NCI-H1417 treated with DMSO at 0.1 percent for 48 hours (cell line): ENCODE measurements at places on chromosomes 11 and 22.
A peak's percentile ranks its signal among the peaks of the same experiment; 100 is the strongest.

DNA sequence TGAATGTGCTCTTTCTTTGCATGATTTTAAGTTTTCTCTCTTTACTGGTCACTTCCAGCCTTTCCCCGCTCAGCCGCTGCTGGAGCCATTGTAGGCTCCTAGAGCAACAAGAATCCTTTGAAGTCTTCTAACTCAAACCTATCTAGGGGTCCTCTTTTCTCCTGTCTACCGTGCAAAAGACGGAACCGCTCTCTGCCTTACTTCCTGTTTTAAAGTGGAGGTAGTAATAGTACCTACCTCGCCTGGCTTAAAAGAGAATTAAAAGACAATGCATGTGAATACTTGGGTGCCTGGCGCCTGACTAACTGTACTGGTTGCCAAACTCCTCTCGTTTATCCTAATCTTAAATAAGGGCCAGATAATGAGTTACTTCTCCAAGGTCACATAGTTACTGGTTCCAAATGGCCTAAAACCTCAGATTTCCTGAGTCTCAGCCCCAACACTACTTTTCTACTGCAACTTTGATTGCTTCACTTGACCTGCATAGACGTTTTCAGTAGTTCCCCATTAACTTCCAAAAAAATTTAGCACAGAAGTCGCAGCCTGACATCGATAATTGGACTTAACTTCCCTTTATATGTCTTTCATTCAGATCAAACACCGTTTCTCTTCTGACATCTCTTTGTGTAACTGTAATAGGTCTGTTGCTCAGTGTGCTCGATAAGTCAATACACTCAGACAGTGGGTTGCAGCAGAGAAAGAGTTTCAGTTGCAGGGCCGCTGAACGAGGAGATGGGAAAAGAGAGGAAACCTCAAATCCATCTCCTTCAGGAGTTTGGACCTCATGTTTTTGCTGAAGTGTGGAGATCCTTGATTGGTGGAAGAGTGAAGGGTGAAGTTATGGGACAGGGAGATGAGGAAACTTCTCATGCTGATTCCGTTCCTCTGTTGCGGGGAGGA, 891 bp downstream of the SAMM50 start:
- DNase-seq: no peak

DNA sequence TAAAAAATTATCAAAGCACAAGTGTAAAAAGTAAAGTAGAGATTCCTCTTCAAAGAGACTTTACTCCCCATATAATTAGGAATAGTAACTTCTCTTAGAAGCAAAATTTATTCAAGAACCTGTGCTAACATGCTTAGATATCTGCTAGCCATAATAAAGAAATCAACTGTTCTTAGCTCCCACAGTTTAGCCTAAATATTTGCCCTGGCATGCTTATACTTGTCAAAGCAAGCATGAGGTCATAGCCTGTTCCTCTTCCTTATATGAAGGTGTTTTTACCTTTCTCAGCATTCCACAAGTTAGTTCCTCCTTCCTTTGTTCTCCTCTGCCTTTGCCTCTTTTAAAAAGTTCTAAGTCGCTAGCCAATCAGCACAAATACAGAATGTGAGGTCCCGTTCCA, 30.3 kb downstream of the RIC3 start:
- DNase-seq: no peak

- no peak for DNase-seq
These were observed 820.5 kb downstream of the BRD1 start for GRCh38 chr22:49007013-49007653.

GRCh38 chr11:96257972-96258934, 84.7 kb downstream of the MAML2 start:
- no peak for DNase-seq

GRCh38 chr11:61718046-61718531, 34.3 kb upstream of the MYRF start:
- no peak for DNase-seq

GRCh38 chr11:128262463-128263345, 324.7 kb downstream of the ETS1 start:
- DNase-seq: no peak

GRCh38 chr11:27002838-27003237, 8.9 kb downstream of the FIBIN start:
- no peak for DNase-seq

DNA sequence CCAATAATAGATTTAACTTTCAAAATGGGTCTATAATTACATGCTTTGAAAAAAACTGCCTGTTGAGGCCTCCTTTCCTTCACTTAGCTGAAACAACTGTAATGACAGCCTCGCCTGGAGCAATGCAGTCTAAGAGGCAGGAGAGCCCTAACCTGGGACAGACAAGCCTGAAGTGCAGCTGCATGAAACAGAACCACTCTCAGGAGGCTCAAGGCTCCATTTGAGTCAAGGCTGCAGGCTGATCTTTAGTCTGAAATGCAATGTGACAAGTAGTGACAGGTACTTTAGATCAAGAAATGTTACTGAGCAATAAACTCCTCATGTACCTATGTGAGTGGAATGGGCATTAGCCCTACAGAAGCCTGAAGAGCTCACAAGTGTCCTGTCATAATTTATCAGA, 414.0 kb upstream of the LUZP2 start:
- DNase-seq: no peak

DNA sequence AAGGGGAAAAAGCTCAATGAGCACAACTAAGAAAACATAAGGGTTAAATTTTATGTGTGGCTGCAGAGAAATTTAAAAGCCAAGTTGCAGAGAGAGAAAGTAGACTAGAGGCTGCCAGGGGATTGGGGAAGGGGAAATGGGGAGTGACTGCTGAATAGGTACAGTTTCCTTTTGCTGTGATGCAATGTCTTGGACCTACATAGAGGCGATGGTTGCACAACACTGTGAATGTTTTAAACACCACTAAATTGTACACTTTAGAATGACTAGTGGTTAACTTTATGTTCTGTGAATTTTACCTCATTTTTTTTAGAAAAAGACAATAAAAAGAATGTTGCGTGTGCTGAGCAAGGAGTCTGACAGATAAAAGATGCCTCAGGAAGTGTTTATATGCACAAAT, 36.5 kb downstream of the TENM4 start:
- DNase-seq: no peak

DNA sequence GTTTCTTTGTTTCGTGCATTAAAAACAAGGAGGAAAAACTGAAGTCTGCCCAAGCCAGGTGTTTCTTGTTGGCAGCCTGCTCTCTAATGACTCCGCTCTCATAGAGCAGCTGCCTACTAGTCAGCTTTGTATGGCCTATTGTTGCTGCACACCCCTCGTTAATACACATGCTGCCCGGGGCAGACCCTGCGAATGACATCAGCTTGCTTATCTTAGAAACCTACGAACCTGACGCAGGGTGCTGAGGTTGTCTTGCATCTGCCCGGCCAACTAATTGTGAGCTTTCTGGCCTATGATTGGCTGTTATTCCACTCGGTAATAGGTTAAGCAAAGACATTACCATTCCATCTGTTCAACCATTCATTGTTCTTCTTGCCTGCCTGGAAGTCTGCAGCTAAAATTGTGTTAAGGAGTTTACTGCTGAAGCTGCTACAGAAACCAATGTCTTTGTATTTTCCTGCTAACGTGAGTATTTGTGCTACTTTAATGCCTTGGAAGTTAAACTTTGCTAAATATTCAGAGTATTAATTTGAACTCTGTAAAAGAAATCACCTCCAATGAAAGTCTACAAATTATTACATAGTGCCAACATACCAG, 37.5 kb downstream of the ZC3H12C start:
- peak; percentile 98 for DNase-seq

- DNase-seq: no peak
These were observed 745.2 kb downstream of the KCNA4 start for GRCh38 chr11:29271616-29272015.

- DNase-seq: no peak
These were observed 80.4 kb downstream of the BDNF start for GRCh38 chr11:27619763-27620335.

- no peak for DNase-seq
These were observed 18.2 kb upstream of the OR6A2 start for GRCh38 chr11:6817694-6818093.

- no peak for DNase-seq
These were observed 389.9 kb upstream of the KIRREL3 start for GRCh38 chr11:127390465-127390864.

- peak; percentile 82 for DNase-seq
These were observed 537.9 kb upstream of the FAT3 start for GRCh38 chr11:91686700-91687099.
